ENCODE measurements at places on chromosomes 7 and 10.

GRCh38 chr7:3657206-3657605, 356.2 kb downstream of the SDK1 start:
- DNase-seq: no peak

DNA sequence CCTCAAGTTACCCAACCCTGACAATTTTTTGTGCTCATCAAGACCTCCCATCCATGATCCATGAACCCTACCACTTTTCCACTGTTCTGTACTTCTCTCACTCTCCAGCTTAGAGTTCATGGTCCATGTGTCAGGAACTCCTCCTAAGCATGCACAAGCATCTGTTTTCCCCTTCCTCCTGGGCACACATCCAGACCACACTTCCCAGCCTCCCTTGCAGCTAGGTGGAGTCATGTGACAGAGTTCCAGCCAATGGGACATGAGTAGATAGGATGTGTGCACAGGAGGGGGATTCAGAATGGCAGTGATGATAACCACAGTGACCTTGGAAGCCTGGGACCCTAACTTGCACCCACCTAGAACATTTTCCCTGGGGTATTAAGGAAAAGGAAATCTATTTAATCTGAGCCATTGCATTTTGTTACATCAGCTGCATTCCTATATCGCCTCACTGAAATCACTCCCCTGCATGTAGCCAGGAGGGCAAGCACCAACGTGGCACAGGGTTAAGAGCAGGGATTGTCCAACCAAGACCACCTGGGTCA, 9.6 kb upstream of the FRMPD2 start:
- peak; percentile 10 for DNase-seq

GRCh38 chr10:9222917-9223316, 1168.4 kb downstream of the GATA3 start:
- DNase-seq: peak; percentile 76

- no peak for DNase-seq
Observed at GRCh38 chr10:112763916-112764520, 186.0 kb upstream of the TCF7L2 start.

GRCh38 chr7:34341326-34341725, 316.7 kb upstream of the NPSR1 start:
- DNase-seq: no peak

DNA sequence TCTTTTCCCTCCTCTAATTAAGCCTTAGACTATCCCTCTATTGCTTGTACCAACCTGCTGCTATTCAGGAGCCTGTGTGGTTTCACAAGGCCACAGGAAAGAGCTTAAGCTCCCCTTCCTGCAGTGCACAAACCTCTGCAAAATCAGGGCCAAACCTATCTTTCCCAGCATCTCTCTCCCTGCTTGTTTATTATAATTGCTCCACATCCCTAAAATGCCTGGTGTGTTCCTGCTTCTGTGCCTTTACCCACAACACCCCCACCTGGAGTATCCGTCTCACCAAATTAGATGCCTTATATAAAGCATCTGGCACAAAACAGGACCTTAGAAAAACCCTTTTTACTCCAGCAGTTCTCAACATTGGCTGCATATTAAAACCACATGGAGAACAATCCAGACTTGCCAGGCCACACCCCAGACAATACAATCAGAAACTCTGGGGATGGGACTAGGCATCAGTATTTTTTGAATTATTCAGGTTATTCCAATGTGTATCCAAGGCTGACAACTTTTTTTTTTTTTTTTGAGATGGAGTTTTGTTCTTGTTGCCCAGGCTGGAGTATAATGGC, 16.7 kb downstream of the SEC31B start:
- peak; percentile 30 for DNase-seq

GRCh38 chr10:121069061-121069850, 218.1 kb downstream of the WDR11 start:
- no peak for DNase-seq

GRCh38 chr7:158422887-158423560, 164.6 kb downstream of the PTPRN2 start:
- no peak for DNase-seq

GRCh38 chr7:6106140-6106904, 75.1 kb downstream of the ANKRD61 start:
- DNase-seq: peak; percentile 60

DNA sequence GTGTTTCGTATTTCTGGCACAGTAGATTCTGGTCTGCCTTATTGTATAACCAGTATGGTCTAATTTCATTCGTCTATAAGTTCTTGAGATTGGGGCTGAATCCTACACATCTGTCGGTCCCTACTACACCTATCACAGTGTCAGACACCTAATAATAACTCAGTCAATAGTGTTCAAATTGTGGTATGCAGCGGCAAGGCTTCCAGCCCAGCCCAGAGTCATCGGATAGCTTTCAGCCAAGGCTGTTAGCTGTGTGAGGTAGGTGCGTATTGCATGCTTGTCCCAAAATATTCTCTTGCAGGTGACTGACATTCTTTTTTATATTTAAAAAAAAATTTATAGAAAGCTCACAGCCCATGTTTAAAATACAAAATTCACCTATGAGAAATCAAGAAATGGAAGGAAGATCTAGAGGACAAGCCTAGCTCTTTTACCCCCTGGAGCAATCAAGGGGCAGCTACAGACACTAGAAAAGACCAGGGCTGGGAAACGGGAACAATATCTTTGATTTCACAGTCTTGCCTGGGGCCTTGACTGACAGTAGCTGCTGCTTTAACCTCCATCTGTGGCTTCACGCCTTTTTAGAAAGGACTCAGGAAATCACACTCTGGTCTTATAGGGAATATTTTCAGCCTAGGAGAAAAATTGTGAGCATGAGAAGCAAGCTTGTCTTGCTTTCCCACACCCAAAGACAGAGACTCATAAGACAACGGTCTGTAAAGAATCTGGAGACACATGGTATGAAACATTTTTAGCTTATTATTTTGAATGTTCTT, 9.5 kb upstream of the ASB4 start:
- no peak for DNase-seq

DNA sequence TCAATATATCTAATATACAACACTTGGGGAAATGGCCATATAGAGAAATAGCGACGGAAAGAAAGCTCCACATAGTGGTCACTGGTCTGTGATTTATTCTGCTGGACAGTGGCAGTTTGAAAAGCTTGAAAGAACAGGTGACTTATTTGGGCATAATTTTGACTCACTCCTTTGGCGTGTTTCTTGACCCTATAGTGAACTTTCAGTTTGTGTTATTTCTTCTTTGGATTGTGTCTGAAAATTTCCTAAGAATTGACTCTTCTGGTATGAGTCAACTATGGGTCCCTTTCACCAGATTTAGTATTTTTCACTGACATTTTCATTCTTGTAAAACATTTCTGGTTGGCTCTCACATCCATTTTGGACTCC, 25.8 kb upstream of the IMMP2L start:
- DNase-seq: peak; percentile 40

DNA sequence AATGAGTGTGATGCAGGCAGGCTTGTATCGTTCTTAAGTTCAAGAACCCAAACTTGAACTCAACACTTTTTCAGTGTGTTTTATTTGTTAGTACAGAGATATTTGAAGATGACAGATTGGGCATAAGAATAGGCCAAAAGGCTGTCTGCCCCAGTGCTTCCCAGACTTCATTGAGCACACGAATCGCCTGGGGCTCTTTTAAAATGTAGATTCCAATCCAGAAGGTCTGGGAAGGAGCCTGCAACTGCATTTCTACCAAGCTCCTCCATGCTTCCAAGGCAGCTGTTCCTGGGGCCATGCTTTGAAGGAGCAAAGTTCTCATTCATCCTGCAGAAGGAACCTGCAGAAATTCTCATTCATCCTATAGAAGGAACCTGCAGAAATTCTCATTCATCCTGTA, 114.5 kb upstream of the INSYN2A start:
- no peak for DNase-seq

GRCh38 chr10:29841724-29842649, 207.2 kb upstream of the SVIL start:
- no peak for DNase-seq

DNA sequence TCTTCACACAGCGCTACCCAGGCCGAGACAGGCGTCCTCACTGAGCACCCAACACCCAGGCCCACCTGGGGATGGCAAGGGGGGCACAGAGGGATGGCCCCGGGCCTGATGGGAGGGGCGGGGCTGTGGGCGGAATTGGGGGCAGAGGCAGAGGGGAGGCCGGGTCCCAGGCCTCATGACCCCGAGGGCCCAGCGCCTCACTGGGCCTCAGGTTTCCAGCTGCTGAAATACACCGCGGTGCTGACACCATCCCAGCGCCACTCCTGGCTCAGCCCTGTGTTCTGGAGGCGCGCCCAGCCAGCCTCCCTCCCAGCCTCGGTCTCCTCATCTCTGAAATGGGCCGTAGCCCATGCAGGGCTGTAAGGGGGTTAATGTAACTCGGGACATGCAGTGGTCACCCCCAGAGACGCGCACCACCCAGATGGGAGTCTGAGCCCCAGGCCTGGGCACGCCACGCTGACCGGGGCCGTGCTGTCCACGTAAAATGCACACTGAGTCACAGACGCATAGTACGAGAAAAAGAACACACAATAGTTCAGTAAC, 82.3 kb downstream of the UNCX start:
- DNase-seq: no peak

DNA sequence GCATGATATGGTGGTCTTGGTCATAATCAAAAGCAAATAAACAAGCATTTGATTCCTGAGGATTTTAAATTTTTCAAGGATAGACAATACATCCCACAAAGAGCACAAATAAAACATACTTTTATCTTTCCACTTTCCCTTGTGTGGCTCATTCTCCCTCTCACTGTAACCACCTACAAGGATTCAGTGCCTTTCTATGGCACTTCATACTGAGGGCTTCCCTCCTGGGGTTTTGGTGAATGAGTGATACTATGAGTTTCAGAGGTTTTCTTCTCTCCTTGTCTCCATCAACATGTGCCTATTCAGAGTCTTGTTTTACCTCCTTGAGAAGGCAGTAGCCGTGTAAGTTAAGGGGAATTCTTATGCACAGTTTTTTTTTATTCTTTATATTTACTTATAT, 296.0 kb upstream of the TEX47 start:
- DNase-seq: no peak

DNA sequence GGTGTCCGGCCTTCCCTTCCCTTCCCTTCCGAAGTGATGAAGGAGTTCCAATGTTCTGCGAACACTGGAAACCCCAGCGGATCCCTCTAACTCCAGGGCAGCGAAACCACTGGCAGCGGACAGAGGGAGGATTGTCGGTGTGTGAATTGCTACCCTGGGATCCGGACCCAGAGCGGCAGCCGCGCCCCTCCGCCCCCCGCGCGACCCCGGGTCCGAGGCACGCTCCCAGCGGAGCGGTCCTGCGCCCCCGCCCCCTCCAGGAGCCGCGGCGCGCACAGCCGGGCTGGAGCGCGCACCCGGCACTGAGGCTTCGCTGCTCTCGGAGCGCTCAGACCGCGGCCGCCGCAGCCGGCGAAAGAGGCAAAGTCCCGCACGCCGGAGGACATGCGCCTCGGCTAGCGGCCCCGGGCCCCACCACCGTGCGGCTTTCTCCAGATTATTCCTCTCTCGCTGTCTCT, at the start of gene PTPRZ1:
Gene PTPRZ1, plus strand, starts transcription at position 331 of the 458 bp plus-strand sequence. CDS start 339 bp downstream, outside the sequence.
- DNase-seq: peak; percentile 11

DNA sequence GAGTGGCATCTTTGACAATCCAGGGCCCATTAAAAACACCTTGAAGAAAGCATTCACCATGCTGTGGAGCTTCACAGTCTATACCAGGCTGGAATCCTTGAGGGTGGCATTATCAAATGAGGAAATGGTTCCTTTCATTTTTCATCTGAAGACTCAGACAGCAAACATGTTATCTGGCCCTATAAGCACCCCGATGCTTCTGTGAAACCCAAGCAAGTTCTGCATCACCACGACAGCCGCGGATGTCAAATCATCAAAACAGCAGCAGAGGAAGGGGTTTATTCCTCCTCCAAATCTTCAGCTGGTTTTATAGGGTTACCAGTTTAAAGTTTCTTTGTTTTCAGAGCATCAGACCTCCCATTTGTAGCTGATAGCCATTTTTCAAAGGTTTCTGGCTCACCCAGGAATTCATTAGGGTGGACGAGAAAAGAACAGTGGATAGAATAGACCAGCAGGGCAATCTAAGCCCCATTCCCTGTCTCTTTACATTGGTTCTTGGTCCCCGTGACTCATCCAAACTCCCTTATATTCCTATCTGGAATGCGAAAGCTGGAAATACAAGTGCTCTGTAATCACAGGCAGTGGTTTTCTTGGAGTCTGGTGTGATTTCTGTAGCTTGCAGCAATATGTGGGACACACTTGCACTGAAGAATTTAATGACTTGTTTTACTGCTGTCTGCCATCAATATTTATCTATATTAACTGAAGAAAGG, 217.9 kb downstream of the SKAP2 start:
- DNase-seq: no peak

GRCh38 chr7:2863461-2864066, 19.5 kb upstream of the GNA12 start:
- DNase-seq: peak; percentile 96

DNA sequence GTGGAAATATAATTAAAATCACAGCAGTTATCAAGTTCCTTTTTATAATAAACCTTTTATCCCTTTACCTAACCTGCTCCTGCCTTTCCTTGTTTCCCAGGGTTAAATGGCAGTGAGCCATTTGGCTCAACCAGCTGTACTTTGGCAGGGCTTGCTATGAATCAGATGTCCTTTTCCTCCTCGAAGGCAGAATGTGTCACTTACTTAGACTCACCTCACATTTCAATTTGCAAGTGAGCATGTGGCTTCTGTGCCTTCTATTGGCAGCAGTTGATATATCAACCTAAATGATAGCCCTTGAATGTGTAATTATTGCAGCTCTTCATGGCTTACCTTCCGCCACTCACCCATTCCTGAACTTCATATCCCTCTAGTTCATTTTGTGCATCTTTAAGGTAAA, 301.7 kb downstream of the CSTF2T start:
- peak; percentile 91 for DNase-seq

- peak; percentile 7 for DNase-seq
Observed at GRCh38 chr10:71727738-71728737, 8.5 kb upstream of the C10orf105 start.

DNA sequence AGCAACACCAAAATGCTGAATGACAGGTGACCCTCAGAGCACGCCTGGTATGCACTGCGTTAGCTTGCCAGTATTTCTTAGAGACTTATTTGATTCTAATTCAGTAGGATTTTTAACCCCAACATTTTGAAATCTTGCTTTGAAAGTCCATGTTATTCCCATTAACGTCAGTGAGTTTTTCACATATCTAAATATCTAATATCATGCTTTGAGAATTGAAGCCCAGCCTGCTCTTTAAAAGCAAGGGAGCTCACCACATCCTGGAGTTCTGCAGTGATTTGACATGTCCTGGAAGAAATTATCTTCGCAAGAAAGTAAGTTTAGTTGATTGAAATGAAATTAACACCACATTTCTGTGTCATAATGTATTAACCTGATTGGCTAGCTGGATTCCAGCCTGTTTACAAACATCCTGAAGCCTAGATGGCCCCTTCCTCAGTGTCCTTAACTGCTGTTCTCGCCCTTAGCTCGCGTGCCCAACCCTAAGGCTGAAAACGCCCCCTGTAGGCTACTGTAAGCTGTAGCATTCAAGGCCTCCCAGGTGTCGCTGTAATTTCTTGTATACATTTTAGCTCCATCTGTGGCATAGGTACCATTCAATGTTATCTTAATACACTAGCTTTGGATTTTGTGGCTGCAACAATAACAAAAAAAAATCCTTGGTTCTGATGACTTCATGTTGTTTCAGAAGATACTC, 191.5 kb downstream of the MGMT start:
- no peak for DNase-seq

Data from fibroblast of mammary gland (primary cell).